ENCODE measurements at places on chromosomes 1 and 21. TPM values are rescaled to one million over a fixed set of nuclear protein-coding genes. Genes with fewer than 3 reads are reported as not detected.

RAB7B gene
- total RNA-seq: 2.7 TPM

SOAT1 gene
- total RNA-seq: 7.5 TPM

- DNase-seq: no peak
These were observed 180.8 kb upstream of the CAMK1G start for GRCh38 chr1:209402697-209403096.

NPPB gene
- total RNA-seq: not detected

DNA sequence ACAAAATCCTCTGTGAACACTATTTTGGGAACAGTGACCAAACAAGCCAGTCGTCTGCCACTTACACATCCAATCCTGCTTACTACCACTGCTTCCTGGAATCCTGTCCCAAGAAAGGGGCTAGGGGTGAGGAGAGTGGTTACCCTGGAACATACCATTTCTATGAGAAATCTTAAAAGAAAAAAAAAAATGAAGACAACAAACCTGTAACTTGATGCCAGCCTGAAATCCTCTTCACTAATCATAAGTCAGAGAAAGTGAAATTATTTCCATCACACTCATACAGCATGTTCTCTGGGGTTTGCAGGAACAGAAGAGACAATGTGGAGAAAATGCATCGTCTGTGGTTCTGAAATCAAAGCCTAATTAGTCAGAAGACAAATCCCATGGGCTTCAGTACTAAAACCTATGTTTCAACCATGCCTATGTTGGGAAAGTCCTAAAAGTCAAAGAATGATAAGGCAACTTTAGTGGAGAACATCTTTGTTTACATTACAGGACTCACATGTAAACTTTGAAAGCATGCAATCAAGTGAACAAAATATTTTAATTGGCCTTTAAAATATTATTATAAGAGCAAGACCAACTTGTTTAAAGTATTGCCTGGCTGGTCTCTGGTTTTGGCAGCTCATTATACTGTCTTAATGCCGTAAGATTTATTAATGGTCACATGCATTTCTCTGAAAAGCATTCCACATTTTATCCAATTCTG lies 220.7 kb downstream of the LTN1 start:
- DNase-seq: no peak

DNA sequence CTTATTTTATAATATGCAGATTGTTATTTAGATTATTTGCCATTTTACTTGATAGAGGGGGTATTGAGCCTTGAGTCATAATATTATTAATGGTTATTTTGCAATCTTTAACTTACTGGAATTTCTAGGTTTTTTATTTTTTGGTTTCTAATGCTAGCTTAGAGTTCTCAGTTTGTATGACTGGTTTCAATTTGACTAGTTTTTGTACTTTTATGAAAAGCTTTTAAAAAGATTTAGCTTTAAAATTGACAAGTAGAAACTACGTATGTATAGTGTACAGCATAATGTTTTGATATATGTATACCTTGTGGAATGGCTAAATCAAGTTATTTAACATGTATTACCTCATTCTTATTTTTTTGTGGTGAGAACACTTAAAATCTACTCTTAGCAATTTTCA lies 41.5 kb downstream of the CEP350 start:
- DNase-seq: no peak

- no peak for DNase-seq
These were observed 20.1 kb downstream of the DISP3 start for GRCh38 chr1:11498956-11499594.

GRCh38 chr1:203364094-203364801 lies 13.3 kb upstream of the FMOD start:
- no peak for DNase-seq

DNA sequence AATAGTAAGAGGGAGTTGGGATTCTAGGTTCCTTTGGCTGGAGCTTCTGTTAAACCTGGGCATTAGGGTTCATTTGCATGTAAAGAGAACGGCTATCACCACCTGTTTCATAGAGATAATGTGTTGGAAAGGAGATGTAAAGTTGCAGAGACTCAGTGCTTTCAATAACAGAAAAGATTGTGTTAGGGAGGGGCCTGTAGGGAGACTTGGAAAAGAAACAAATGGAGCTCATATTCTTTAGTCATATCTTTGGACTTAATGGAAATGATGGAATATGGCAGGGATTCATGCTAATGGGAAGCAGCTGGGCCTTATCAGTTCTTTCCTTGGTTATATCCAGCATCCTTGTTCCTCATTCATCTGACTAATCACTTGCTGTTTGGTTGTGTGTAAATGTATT lies 144.9 kb downstream of the CD247 start:
- no peak for DNase-seq

TNFSF4 gene
- 19.4 TPM for total RNA-seq

APCS gene
- total RNA-seq: not detected

DNA sequence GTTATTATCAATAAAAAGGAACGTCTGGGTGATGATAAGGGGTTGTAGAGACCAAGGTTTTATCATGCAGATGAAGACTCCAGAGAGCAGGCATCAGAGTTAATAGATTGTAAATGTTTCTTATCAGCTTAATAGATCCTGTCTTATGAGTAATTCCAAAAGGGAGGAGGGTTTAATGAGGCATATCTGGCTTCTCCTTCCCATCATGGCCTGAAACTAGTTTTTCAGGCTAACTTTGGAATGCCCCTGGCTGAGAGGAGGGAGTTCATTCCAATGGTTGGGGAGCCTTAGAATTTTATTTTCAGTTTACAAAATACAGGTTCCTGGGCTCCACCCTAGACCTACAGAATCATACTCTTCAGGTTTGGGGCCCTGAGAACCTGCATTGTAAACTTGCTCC lies 13.5 kb downstream of the PLA2G2D start:
- DNase-seq: no peak

GRCh38 chr1:67224856-67225255 lies 58.6 kb downstream of the IL23R start:
- no peak for DNase-seq

SIM2 gene
- total RNA-seq: not detected

CFHR1 gene
- not detected for total RNA-seq

FMOD gene
- total RNA-seq: 1.9 TPM

COL9A2 gene
- total RNA-seq: 1.1 TPM

DNA sequence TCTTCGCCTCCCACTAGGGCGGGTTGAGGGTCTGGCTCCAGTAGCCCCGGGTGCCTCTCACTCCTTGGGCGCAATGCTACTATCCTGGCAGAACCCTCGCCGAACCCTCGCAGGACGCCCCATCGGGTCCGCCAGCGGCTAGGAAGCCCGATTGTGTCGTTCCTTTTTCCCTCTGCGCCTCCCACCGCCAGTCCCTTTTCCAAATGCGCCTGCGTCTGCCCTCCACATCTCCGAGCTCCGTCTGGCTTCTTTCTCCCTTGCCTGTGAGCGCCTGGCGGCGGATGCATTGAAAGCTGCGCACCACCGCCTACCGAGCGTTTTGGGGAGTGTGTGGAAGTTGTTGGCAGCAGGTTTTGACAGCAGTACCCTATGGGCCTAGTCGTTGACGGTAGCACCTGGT lies 1.0 kb upstream of the DIRAS3 start:
- peak; percentile 54 for DNase-seq

- DNase-seq: no peak
These were observed 291.1 kb downstream of the PTPRU start for GRCh38 chr1:29527314-29528004.
